ENCODE measurements at places on chromosomes 2 and 18. TPM values are rescaled to one million over a fixed set of nuclear protein-coding genes. Genes with fewer than 3 reads are reported as not detected.

The EFHD1 gene
- 2.1 TPM for total RNA-seq

The KCNIP3 gene
- total RNA-seq, result 4.4 TPM

The GKN2 gene
- not detected for total RNA-seq

The OSBPL1A gene
- total RNA-seq, result 22.2 TPM

The UGT1A8 gene
- not detected for total RNA-seq

The CNOT11 gene
- 22.0 TPM for total RNA-seq

The STPG4 gene
- not detected for total RNA-seq

The TIGD1 gene
- 0.97 TPM for total RNA-seq

The AGXT gene
- not detected for total RNA-seq

The ERBB4 gene
- not detected for total RNA-seq

The GNLY gene
- total RNA-seq, result not detected

The TMEM163 gene
- total RNA-seq, result 1.3 TPM

The RRM2 gene
- 15.0 TPM for total RNA-seq

The C2orf80 gene
- total RNA-seq, result not detected

The BCL2L11 gene
- total RNA-seq, result 3.4 TPM

The CERKL gene
- not detected for total RNA-seq

The CTNNA2 gene
- total RNA-seq, result not detected

The ST8SIA3 gene
- not detected for total RNA-seq

The HOXD11 gene
- not detected for total RNA-seq

The SATB2 gene
- 1.3 TPM for total RNA-seq

The RAX gene
- not detected for total RNA-seq

The KIF1A gene
- not detected for total RNA-seq

The GFPT1 gene
- 32.5 TPM for total RNA-seq

The KCNE4 gene
- 10.7 TPM for total RNA-seq

The FBXO15 gene
- not detected for total RNA-seq

The EPG5 gene
- 16.1 TPM for total RNA-seq

The EFEMP1 gene
- total RNA-seq, result 5,147 TPM

The HOXD3 gene
- not detected for total RNA-seq

The LHCGR gene
- not detected for total RNA-seq

The COLEC12 gene
- 96.6 TPM for total RNA-seq

The NHEJ1 gene
- 21.2 TPM for total RNA-seq

The CNRIP1 gene
- 24.1 TPM for total RNA-seq

The RIF1 gene
- total RNA-seq, result 15.3 TPM

The TMEM178A gene
- total RNA-seq, result 5.7 TPM

The TRIM54 gene
- not detected for total RNA-seq

The GPR45 gene
- total RNA-seq, result not detected

The AQP12A gene
- not detected for total RNA-seq

The CD226 gene
- not detected for total RNA-seq

Data from cardiac atrium fibroblast (primary cell).